Panc1 (cell line): ENCODE measurements at places on chromosomes 12 and 14.

GRCh38 chr14:28763751-28764256 is 2.8 kb upstream of the FOXG1 start:
- no peak for DNase-seq

DNA sequence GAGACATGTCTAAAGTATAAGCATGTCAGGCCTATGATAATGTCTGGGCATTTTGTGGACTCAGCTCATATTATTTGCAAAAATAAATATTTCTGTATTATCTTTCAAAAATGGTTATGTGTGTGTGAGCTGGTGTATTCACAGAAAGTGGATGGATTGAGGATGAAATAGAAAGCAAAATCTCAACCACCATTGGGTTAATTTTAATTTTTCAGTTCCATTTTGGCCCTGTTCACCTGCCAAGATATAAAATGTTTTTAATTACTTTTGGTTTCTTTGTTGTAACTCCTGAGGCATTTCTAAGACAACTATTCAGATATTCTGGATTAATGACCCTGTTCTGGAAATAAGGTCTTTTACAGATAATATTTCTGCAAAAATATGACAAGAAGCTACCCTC is 232.7 kb upstream of the PPFIA2 start:
- DNase-seq: no peak

DNA sequence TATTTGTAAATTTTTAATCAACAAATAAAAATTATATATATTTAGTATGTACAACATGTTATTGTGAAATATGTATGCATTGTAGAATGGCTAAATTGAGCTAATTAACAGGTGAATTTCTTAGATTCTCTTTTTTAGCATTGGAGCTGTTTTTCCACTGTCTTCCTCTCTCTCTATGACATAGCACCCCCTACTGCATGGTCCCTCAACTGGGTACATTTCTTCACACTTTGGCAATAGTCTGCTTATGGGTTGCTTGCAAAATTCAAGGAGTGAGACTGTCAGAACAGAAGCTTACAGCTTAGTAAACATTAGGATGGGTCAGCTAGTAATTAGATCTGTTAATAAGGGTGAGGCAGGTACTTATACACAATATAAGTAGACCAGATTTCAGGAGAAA is 658.5 kb upstream of the MGAT4C start:
- peak; percentile 8 for DNase-seq

DNA sequence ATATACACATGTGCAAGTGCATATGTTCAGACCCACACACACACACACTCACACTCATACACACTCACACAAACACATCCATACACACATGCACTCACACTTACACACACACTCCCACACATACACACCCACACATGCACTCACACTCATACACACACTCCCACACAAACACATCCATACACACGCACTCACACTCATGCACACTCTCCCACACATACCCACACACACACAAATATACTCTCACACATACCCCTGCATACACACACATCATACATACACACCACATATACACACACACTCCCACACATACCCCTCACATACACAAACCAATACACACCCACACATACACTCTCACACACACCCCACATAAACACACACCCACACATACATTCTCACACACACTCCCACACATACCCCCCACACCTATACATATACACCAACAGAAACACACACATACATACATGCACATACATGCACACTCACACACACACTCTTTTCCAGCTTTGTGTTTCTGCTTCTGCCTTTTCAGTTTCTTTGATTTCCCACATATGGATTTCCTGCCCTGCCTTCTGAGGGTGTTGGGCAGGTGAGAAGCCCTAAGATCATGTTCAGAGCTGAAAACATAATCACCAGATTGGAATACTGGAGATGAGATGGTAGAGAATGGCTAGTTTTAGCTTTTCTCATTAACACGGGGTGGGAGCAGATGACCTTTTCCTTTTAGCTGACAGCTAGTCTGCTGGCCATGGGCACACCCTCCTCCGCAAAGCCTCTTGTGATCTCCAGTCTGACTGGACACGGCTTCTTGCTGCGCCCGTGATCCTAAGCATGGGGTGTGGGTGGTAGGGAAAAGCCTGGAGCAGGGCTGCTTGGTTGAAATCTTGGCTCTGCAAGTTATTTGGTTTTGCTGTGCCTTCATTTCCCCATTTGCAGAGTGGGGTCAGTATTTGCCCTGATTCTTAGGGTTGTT is 214.0 kb downstream of the CHST11 start:
- no peak for DNase-seq

GRCh38 chr12:12372946-12373722 is 16.3 kb downstream of the BORCS5 start:
- no peak for DNase-seq

- DNase-seq: no peak
Observed at GRCh38 chr14:39303115-39303514, 69.4 kb downstream of the MIA2 start.
